ENCODE measurements at places on chromosomes 4 and X.

DNA sequence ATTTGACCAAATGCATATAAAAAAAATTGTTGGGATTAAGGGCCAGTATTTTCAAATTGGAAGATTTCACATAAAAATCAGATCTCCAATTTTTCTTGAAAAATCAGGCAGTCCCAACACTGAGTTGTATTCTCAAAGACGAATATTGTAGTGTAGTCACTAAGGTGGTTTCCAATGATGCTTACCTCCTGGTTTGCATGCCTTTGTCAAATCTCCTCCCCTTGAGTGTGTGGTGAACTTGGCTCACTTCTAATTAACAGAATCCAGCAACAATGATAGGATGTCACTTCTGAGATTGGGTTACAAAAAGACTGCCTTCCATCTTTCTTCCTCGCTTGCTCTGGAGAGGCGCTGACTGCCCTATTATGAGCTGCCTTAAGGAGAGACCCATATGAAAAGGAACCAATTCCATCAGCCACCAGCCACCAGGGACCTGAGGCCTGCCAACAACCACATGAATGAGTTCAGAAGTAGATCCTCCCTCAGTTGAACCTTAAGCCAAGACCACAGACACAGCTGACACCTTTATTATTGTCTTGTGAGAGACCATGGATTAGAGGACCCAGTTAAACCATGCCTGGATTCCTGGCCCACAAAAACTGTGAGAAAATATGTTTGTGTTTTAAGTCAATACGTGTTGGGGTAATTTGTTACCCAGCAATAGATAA lies 31.2 kb upstream of the TSPAN5 start:
- DNase-seq, result no peak

DNA sequence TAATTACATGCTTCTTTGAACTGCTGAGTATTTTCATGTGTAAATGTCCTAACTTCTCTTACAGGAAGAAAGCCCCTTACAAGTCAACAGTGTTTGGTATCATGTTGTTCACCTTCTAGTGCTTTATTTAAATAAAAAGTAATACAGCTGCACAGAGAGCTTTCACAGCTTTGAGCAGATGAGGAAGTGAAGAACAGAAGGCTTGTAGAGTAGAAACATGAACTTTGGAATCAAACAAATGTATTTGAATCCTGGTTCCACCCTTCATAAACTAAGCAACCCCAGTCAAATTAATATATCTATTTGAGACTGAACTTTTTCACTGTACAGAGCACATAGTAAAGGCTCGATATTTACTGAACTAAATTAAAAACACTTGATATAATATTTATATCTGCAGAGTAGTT lies 120.5 kb downstream of the CAMK2D start:
- peak; percentile 14 for DNase-seq

DNA sequence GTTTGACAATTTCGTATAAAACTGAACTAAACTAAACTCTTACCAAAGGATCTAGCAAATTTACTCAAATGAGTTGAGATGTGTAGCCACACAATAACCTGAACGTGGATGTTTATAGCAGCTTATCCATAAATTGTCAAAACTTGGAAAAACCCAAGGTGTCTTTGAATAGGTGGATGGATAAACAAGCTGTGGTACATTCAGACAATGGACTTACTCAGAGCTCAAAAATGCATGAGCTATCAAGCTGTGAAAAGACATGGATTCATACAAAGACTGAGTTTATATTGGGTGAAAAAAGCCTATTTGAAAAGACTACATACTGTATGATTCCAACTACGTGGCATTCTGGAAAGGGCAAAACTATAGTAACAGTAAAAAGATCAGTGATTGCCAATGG lies 69.5 kb downstream of the LARP1B start:
- DNase-seq, result no peak

- DNase-seq, result no peak
Observed at GRCh38 chr4:184282251-184282713, 64.6 kb upstream of the ENPP6 start.

DNA sequence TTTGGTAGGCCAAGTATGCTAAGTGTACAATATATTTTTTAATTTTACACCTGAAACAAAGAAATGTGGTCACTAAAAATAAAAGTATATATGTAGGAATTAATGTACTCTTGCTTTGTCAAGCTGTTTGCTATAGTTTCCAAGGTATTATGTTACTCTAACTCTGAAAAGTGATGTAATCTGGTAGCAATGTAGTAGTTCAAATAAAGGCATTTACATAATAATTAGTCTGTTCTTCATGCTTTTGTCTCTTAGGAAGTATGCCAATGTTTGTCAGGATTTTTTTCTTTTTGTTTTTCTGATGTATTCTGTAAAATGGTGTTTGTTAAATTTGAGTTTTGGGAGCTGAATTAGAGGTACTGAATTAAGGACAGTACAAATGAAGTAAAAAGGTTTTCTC lies 89.5 kb downstream of the PLS3 start:
- no peak for DNase-seq

- DNase-seq, result no peak
Observed at GRCh38 chr4:124322234-124323065, 390.1 kb downstream of the ANKRD50 start.

GRCh38 chr4:183249854-183250253 lies 70.2 kb downstream of the CLDN22 start:
- DNase-seq, result peak; percentile 75

DNA sequence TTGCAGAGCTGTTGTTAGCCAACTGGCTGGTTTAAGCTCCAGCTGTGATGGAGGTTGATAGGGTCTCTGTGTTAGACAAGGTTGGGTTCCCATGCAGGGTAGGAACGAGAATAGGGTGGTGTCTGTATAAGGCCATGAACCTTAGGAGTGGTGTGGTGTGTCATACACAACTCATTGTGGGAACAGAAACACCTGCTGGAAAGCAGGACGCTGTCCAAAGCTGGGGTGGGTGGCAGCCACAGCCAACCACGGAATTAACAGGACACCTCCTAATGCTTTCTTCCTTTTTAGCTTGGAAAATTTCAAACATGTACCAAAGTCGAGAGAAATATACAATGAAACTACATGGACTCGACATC lies 94.4 kb downstream of the ARHGAP10 start:
- DNase-seq, result no peak

DNA sequence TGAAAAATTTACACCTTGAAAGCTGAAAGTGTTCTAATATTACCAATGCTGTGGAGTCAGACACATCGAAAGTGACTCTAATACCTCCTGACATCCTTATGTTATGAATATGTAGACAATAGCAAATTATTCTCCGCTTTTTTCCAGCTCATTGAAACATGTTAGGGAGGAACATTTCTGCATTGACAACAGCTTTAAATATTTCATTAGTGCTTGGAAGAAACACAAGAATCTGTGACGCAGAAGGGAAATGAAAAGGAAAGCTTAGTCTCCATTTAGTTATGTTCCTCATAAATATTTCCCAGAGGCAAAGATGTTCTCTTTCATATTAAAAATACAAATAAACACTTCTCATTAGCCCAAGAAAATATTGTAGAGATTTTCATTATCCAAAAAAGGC lies 55.8 kb upstream of the CD99 start:
- no peak for DNase-seq

DNA sequence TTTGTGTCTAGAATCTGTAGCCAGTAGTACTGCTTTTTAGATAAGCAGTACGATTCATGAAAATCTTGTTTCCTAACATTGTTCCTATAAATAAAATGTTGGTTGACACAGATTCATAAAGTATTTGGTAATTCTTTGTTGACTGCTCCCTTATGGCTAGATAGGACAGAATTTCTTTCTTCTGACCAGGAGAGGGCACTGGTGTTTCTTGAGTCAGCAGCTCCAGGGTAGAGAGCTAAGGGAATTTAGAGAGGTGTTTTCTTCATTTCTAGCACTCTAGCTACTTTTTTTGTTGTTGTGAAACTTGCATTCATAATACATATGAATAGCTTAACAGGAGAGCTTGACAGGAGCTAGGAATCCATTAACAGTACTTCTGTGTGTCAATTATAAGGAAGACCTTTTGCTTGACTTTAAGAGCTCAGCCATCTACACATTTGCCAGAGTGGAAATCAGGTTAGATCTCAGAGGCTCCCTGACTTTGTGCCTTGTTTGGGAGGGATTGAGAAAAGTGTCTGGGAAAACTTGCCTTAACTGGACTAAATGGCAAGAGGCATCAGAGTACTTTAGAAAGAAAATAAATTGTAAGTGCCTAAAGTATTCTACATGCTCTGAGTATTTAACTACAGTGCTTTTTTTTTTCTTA lies 756.1 kb downstream of the SH3BGRL start:
- DNase-seq, result no peak

- DNase-seq, result no peak
Observed at GRCh38 chr4:183867247-183867646, 37.9 kb upstream of the STOX2 start.

DNA sequence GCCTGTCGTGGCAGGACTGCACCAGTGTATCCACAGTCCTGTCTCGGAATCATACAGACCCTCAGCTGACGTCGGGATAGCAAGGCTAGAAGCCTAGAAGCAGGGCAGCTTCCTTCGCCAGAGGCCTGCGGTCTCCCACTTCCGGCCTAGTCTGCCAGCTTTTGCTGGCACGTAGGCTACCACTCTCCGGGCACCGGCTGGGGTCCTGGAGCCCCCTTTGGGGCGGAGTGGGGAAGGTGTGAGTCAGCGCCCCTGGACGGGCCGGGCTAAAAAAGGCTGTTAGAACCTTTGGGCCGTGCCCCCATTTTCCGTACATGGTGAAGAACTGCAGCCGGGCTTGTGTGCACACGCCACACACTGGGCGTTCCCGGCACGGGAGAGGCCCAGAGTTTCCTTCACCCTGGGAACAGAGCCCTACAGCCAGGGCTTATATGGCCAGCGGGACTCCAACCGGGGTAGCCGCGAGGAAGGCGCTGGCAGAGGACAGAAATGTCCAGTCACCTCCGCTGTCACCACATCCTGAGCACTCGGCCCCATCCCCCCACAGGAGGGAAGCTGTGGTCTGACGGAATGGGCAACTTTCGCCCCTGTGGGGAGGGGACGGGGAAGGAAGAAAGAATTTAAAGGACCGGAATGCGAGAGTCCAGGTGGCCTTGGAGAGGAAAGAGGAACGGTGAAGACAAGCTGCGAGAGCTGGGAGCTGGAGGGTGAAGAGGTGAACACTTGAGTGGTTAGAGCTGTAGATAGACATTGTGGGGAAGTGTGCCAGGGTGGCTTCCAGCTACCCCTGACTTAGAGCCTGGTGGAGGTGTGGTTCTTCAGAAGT lies 4.6 kb downstream of the MAGIX start:
- DNase-seq, result no peak

DNA sequence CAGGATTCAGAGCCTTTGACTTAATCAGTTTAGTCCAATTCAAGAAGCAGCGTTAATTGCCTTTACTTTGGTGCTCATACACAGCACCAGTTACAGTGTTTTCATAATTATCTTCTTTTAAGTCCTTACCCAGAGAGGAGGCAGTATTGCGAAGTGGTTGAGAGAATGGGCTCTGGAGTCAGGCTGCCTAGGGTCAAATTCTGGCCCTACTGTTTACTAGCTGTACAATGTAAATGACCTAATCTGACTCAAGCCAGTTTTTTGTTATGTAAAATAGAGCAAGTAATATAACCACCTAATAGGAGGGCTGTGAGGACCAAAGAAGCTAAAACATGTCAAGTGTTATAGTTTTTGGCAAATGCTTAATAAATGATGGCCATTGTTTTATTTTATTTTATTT lies 27.6 kb downstream of the WDR44 start:
- DNase-seq, result no peak

DNA sequence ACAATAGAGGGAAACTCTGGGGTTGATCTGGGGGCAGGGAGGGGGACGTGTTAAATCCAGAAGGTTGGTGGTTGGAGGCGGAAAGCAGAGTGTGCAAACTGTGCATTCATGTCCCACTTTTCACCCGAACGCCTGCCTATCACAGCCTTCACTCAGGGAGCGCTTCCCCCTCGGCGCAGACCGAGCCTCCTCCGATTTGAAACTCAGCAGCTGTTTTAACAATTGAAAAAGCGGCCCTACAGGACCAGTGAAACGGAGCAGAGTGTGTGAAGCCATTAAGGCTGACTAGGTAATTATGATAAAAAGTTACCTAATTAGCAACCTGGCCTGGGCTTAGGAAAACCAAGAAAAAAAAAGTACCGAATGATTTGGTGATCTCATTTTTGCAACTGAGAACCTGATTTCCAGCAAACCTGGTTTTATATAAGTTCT lies 685 bp upstream of the NDNF start:
- peak; percentile 23 for DNase-seq

- no peak for DNase-seq
Observed at GRCh38 chr4:180615746-180616145, 1627.5 kb upstream of the TENM3 start.

GRCh38 chr4:67051000-67051789 lies 494.1 kb downstream of the CENPC start:
- no peak for DNase-seq

DNA sequence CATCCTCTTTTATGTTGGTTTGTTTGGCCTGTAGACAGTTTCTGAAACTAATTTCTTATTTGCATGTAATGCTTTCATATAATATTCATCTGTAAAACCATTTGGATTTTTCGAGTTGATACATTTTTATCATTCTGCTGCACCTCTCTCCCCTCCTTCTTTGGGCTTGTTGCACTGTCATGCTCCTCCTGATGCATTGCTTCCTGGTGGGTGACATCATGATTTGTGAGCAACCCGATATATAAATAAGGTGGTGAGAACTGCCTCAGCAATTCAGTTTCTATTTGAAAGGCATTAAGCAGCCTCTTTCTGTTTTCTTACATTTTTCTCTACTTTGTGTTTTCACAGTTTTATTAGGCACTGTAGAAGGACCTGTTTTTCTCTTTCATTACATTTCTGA lies 515.7 kb downstream of the RPA4 start:
- peak; percentile 41 for DNase-seq

DNA sequence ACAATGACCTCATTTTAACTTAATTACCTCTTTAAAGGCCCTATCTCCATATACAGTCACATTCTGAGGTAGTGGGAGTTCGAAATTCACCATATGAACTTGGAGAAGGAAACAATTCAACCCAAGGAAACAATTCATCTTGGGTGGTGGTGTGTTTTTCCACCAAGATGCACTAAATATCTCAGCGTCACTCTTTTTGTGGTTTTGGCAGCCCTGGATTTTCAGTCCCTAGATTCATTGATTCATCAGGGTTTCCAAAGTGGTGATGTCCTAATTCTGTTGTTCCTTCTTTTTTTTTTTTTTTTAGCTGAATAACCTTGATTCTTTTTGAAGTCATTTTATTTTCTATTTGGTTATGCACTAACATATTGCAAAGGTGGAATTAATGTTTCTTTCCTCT lies 162.6 kb upstream of the RAPGEF2 start:
- DNase-seq, result no peak

DNA sequence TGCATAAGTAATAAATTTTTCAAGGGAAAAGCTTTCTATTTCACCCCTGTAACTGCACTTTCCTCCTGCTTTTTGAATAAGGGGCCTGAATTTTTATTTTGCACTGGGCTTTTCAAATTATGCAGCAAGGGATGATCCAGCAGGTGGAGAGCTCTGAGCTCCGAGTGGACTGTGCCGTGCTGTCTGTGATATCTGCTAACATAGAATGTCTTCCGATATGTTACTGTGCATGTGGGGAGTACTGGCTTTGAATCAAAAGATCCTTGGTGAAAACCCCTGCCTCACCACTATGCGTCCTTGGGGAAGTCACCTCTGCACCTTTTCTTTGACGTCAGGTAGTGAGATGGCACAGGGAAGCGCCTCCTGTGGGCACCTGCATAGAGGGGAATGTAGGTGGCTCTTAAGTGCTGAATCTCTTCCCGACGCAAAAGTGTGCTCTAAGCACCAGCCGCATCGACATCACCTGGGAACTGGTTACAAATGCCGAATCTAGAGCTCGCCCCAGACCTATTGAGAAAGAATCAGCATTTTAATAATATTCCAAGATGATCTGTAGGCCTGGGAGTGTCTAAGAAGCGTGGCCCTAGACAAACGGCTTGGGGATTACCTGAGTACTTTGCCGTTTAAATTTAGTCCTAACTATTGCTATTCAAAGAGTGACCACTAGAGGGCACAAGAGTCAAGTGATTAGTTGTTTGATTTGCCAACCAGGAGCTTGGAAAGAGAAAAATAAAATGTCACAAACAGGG lies 19.2 kb upstream of the WFS1 start:
- peak; percentile 37 for DNase-seq

Measured in hematopoietic multipotent progenitor cell (in vitro differentiated cells).